RWPE1 (cell line): ENCODE measurements at places on chromosomes 16 and 17.

- DNase-seq = no peak
Observed at GRCh38 chr17:64787921-64788271, 125.8 kb upstream of the SMURF2 start.

DNA sequence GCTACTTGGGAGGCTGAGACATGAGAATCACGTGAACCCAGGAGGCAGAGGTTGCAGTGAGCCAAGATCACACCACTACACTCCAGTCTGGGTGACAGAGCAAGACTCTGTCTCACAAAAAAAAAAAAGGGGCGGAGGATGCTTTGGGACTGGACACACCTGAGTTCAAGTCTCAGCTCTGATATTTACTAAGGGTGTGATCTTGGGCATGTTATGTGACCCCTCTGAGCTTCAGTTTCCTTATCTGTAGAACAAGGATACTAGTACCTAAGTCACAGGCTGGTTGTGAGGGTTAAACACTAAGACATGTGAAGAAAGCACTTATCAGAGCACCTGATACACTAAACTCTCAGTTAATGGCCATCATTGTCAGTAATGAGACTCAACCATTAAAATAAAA is 25.9 kb downstream of the HOXB1 start:
- DNase-seq = no peak

DNA sequence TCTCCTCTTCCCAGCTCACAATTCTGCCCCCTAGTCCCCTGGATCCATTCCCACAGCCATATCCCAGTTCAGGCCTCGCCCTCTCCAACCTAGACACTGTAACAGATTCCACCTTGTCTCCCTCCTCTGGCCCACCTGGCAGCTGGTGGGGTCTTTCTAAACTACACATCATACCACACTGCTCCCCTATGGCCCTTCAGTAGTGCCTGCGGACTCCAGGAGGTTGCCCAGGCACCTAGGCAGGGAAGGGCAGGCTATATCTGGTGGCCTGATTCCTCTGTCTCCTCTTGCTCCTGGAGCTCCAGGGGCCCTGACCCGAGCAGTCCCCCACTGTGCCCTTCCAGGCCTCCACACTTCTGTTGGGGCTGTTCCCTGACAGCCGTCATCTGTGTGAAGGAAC is 64.5 kb downstream of the SMPD3 start:
- no peak for DNase-seq

GRCh38 chr17:70896843-70897242 is 727.5 kb downstream of the KCNJ2 start:
- no peak for DNase-seq

- no peak for DNase-seq
Observed at GRCh38 chr16:66374176-66374575, 7.7 kb downstream of the CDH5 start.
